H54 (cell line): ENCODE measurements at places on chromosomes 7 and 10.

DNA sequence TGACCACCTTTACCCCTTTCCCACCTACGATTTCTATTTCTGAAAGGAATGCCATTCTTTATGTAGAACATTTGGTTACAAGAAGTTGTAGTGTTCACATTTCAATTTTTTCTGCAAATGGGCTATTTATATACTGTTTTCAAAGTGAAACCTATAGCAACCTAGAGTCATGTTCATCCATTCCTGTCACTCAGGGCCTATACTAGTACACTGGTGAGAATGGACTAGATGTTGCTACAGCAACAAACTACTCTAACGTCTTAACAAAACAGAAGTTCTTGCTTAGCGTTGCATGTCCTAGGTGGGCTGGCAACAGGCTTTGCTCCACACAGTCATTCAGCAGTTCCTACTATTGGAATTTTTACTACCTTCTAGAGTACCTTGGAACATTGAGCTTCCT lies 16.3 kb downstream of the CASD1 start:
- no peak for DNase-seq

DNA sequence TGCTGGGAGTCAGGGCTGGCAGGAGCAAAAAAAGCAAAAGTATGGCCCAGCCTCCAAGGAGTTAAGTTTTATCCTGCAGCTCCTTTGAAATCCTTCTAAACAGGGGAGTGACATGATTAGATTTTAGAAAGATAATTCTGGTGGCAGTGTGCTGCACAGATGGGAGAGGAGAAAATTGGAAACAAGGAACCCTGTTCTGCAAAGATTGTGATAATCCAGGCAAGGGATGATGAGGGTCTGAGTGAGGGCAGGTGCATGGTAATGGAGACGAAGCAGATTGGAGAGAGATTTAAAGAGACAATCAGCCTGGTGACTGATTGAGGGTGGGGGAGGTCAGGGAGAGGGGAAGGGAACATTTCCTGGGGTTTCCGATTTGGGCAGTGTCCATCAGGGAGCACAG lies 444.7 kb upstream of the PODXL start:
- DNase-seq: no peak

GRCh38 chr10:15068802-15069201 lies 19.8 kb downstream of the ACBD7 start:
- no peak for DNase-seq

DNA sequence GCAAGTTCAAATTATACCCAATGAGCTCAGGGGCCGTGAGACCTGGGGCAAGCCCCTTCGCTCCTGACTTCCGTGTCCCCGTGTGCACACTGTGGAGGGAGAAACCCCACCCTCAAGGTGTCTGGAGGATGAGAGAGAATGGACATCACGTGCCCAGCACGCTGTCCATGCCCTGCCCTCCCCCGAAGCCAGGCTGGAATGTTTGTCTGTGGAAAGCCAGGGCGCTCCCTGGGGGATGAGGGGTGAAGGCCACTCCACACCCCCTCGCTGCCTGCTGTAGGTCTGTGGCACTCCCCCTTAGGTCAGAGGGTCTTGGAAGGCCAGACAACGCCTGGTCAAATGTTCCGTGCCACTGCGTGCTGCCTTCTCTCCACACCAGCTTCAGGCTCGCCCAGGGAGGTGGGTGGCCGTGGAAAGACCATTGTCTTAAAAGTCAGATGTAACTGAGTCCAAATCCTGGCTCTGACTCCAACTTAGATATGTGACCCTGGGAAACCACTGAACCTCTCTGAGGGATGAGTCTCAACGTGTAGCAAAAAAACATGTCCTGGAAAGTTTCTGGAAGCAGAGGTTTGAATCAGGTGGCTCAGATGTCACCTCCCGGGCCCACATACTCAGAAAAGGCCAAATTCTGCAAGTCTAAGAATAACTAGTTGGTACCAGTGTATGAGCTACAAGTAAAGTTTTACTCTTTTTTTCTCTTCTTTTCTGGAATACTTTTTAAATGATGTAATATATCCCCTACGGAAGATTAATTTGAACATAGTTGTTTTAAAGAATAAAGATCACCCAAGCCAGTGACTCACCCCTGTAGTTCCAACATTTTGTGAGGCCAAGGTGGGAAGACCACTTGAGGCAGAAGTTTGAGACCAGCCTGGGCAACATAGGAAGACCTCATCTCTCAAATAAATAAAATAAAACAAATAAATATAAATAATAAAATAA lies 24.9 kb downstream of the RCC1L start:
- no peak for DNase-seq

DNA sequence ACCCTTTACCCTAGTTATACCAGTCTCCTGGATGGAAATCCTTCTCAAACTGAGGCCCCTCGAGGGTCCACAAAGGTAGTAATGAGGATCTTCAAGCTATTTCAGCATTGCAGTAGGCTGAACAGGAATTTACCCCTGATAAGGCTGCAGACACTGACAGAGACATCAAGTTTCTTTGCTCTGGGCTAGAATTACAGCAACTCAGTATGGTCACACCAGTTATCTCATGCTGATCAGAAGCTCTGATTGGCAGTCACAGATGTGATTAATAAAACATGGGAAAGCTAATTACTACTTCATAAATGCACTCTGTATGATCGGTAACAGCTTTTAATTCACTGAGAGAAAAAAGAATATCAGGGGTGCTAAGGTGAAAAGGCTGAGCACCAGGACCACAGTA lies 30.6 kb downstream of the FAM204A start:
- DNase-seq: no peak

GRCh38 chr10:33136271-33136670 lies 178.2 kb upstream of the ITGB1 start:
- no peak for DNase-seq
